Immature natural killer cell (primary cell): ENCODE measurements at places on chromosomes 6 and 20. TPM values are rescaled to one million over a fixed set of nuclear protein-coding genes. Genes with fewer than 3 reads are reported as not detected.

- no peak for DNase-seq
These were observed 65.5 kb upstream of the AFDN start for GRCh38 chr6:167760979-167761793.

DNA sequence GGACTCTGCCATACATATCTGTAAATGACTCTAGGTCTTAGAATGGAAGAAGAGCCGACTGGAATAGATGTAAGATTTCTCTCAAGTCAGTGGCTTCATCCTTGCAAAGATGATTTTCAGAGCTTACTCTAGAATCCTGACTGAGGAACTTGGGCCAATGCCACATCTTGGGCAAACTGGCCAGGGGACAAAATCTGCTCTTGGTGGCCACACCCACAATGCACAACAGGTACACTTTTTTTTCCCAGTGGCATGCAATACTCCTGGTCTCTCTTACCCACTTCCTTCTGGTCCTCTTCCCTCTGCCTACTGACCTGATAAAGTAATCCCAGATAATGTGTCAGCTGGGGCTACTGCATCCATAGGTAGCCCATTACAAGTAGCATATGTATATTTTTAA is 13.4 kb downstream of the CLIC5 start:
- no peak for DNase-seq

DNA sequence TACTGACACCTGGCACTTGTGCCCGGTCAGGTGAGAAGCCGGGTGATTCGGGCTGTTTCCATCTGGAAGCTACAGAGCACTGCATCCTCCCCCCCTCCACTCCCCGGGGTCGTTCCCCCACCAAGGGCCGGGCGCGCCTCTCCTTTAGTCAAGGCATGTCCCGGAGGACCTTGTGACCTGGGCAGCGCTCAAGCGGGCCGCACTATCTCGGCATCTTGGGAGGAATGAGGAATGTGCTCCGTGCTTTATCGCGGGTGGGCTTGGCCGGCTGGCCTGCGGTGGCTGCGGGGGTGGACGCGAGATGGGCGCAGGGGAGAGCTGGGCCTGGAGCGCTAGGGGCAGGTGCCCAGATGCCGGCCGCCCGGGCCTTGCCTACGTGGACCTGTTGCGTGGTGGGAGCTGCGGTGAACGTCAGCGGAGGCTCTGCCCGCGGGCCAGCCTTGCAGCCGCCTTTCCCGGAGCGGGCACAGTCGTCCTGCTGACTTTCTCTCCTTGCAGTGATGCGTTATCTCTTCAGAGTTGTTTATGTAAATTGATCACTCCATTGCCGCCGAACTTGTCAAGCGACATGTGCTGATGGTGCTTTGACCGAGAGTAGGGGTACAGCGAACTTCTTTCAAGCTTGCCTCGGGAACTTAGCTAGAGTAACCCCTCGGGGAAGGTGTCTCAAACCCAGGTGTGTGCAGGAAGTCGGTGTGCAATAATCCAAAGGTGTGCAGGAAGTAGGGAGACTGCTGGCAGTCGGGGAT is 1.1 kb downstream of the LRRC1 start:
- DNase-seq = peak; percentile 16

GRCh38 chr6:11653028-11653583 is 115.6 kb downstream of the TMEM170B start:
- no peak for DNase-seq

GRCh38 chr6:45215759-45216158 is 112.4 kb upstream of the RUNX2 start:
- DNase-seq = no peak

- DNase-seq = no peak
These were observed 885 bp downstream of the MTCL3 start for GRCh38 chr6:127518191-127518709.

GRCh38 chr20:62982124-62983075 is 24.4 kb downstream of the BHLHE23 start:
- peak; percentile 36 for DNase-seq

DNA sequence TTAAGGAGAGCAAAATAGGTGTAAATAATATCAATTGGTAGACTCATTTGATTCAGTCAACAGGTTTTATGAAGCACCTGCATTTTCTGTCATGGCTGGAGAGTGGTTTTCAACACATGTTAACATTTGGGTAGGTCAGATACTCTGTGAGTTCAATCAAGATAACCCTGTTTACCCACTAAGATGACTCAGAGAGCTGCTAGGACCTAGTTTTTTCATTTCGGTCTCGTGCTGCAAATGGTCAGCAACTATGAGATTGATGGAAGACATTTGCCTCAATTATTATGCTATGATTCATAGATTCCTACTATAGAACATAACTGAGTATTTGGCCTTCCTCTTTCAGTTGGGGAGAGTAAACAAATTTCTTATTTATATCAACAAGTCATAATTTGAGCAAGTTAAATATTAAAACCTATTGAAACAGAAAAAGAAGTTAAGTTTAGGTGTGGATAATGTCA is 391.4 kb upstream of the CITED2 start:
- DNase-seq = no peak

DNA sequence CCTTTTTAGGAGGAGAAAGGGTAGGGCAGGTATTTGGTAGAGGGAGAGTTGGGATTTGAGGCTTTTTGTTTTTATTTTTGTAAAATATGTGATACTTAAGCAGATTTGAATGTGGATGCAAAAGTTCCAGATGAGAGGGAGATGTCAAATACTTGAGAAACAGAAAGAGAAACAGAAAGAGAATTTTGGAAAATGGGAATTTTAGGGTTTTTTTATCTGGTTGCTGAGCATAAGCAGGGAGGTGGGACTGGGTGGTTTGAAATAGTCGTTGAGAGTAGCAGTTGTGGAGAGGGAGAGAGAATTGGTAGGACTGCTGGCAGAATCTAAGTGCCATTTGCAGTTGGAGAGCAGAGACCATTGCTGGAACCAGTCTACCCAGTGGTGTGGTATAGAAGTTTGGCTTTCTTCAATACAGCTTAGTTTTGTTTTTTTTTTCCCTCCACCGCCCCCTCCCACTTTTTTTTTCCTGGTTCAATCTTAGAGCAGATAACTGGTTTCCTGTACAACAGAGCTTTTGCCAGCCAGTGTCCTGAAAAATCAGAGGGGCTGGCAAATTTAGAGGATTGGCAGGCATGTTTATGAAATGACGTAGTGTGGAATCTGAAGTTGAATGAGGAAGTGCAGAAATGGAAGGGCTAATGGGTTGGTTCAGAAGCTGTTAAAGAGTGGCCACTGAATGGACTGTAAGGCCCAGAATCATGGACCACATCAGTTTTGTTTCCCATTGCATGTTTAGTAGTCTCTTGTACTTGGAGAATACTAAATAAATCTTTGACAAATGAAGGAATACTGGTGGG is 68.7 kb downstream of the ATRN start:
- no peak for DNase-seq

DNA sequence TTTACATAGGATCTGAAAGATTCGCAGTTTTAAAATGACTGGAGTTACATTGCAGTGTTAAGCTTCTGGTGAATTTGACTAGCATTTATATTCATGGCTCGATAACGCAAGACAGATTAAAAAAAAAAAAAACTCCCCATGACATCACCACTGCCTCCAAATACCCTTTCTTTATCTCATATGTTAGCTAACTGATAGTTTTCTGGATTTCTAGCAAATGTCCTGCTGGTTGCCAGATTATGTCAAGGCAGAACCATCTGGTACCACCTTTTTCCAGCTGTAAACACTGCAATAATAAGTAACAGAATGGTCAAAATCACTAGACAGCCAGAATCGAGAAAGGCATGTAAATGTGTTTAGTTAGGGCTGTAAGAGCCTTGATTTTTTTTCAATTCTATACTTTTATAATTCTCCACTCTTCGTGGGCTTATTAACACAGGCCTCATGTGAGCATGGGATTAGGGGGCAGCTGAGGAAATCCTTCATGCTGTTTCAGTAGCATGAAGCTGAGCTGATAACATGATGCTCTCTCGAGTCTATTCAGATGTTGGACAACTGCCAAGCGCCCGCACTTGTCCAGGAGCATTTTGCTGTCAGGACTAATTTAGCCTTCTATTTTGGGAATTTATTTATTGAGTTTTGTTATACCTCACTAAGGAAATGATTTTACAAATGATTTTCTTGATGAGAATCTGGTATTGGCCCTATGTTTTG is 166.0 kb upstream of the SCGN start:
- no peak for DNase-seq

DNA sequence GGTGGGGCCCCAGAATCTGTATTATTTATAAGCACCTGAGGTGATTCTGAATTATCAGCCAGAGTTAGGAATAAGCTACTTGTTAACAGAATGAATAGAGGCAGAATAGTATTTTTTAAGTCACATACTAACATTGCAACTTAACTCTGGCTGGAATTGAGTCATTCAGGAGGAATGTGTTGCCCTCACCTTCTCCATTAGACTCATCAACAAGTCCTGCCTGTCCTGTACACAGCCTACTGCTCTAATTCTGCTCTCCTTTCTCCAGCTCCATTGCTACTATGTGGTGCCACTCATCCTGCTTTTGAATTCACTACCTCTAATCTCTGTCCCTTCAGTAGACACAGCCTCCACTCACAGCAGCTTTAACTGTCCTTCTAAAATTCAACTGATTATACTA is 669.4 kb downstream of the DHX35 start:
- DNase-seq = no peak

The DEFB132 gene
- not detected for polyA plus RNA-seq

The CCN5 gene
- not detected for polyA plus RNA-seq

The PDYN gene
- polyA plus RNA-seq = not detected

The MSH5 gene
- 2.1 TPM for polyA plus RNA-seq

The SCUBE3 gene
- 0.29 TPM for polyA plus RNA-seq

The PDE7B gene
- not detected for polyA plus RNA-seq
